IPS DF 6.9 (cell line): ENCODE measurements at places on chromosomes 5 and 9.

- no peaks in the 10 kb centered on the region for H3K27me3 ChIP-seq
- DNase-seq, result no peak
- no peaks in the 10 kb centered on the region for H3K36me3 ChIP-seq
- H3K4me3 ChIP-seq, result no peak overlapping the region
- no peak overlapping the region for H3K27ac ChIP-seq
These were observed 54.1 kb downstream of the RORB start for GRCh38 chr9:74551266-74551665.

GRCh38 chr5:66415208-66415607 is 181.0 kb upstream of the MAST4 start:
- no peak overlapping the region for H3K4me3 ChIP-seq
- H3K27ac ChIP-seq, result no peak overlapping the region
- no peaks in the 10 kb centered on the region for H3K27me3 ChIP-seq
- H3K4me1 ChIP-seq, result no peaks in the 10 kb centered on the region
- no peaks in the 10 kb centered on the region for H3K36me3 ChIP-seq

DNA sequence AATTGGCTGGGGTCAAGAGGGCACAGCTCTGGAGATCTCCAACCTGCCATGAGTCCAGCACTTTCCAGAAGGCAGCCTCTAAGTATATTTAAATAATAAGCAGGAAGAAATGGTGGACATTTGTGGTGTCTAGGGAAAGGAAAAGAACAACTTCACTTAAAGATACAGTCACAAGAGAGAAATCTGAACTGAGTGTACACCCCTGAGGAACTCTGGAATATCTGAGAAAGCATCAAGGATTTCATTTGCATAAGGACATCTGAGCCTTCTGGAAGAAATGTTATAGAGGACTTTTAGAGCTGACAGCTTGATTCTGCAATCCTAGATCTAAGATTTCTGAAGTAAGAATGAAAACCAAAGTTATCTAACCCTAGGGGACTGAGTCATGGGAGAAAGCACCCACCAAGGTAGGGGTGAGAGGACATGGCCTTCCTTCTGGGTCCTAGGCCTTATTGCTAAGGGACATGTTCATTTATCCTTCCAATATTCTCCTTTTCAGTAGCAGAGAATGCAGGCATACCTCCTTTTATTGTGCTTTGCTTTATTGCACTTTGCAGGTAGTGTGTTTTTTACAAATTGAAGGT is 253.4 kb upstream of the SLC24A2 start:
- no peak for DNase-seq
- no peaks in the 10 kb centered on the region for H3K4me1 ChIP-seq
- H3K27ac ChIP-seq, result no peak overlapping the region
- no peaks in the 10 kb centered on the region for H3K36me3 ChIP-seq
- H3K4me3 ChIP-seq, result no peak overlapping the region
- no peaks in the 10 kb centered on the region for H3K27me3 ChIP-seq

DNA sequence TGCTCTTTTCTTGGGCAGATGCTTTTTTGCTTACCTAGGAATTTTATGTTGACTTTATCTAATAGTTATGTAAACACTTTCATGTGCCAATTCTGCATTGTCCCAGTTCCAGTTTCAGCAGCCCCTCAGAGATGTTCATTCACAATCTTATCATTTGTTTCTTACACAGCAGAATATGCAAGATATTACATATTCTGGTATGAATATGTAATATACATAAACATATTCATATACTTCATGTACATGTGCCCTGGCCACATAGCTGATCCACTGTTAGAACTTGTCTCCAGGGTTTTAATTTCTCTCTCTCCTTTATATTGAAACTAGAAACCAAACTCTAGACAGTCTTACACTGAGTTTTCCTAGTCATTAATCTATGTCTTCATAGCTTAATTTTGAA is 90.2 kb upstream of the PARP8 start:
- no peaks in the 10 kb centered on the region for H3K36me3 ChIP-seq
- DNase-seq, result no peak
- H3K4me3 ChIP-seq, result no peak overlapping the region
- H3K4me1 ChIP-seq, result no peaks in the 10 kb centered on the region
- no peaks in the 10 kb centered on the region for H3K27me3 ChIP-seq
- H3K27ac ChIP-seq, result no peak overlapping the region

DNA sequence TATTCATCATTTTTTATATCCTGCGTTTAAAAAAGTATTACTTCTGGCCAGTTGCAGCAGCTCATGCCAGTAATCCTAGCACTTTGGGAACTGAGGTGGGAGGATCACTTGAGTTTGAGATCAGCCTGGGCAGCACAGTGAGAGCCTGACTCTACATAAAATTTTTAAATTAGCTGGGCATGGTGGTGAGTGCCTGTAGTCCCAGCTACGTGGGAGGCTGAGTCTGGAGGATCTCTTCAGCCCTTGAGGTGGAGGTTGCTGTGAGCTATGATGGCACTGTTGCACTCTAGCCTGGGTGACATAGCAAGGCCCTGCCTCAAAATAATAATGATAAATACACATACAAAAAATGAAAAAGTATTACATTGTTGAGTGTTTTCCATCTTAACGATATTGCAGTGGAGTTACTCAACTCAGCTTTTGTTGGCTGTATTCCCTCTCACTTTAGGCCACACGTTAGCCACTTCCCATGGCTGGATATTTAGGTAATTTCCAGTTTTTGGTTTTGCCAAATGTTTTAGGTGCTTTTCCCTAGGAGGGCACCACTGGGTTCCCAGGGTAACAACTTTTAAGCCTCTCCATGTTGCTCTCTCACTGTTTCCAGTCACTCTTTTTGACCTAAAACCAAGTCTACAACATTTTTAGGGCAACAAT is 20.6 kb downstream of the SHB start:
- no peak overlapping the region for H3K4me3 ChIP-seq
- H3K27ac ChIP-seq, result no peak overlapping the region
- DNase-seq, result no peak
- peaks cover 9% of the 10 kb centered on the region; the same call in 1 of the 2 replicates for H3K4me1 ChIP-seq
- 0 out of 2 replicates have a peak, but pooled peaks cover 3% of the 10 kb centered on the region for H3K36me3 ChIP-seq
